Stimulated activated naive CD8-positive, alpha-beta T cell treated with anti-CD3 and anti-CD28 coated beads, Interleukin-15, amount 100 ng/mL, for 72 hours (primary cell): ENCODE measurements at places on chromosomes 16 and 17.
A peak's percentile ranks its signal among the peaks of the same experiment; 100 is the strongest.

- DNase-seq: peak; percentile 46
Measured at GRCh38 chr17:82497483-82498405, 21.8 kb upstream of the FOXK2 start.

GRCh38 chr17:81513753-81514488, 1.3 kb upstream of the ACTG1 start:
- peak; percentile 69 for DNase-seq

DNA sequence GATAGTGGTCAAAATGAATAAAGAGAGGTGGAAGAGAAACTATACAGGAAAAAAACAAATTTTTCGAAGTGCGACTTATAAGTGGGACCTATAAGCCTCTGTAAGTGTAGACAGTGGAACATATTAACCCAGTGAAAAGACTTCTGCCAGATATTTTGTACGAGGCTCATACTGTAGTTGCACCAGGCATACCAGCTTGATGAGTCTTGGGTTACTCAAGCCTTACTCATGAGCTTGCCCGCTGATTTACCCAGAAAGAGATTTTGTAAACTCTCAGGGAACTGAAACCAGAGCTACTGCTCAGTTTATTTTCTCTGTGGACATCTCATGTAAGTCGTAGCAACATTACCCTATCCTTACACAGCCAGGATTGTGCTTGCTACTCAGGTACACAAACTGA, 708.0 kb upstream of the SOX9 start:
- DNase-seq: no peak

GRCh38 chr16:74186561-74186971, 110.0 kb upstream of the PSMD7 start:
- no peak for DNase-seq

GRCh38 chr16:65531475-65531874, 409.6 kb upstream of the CDH11 start:
- no peak for DNase-seq

DNA sequence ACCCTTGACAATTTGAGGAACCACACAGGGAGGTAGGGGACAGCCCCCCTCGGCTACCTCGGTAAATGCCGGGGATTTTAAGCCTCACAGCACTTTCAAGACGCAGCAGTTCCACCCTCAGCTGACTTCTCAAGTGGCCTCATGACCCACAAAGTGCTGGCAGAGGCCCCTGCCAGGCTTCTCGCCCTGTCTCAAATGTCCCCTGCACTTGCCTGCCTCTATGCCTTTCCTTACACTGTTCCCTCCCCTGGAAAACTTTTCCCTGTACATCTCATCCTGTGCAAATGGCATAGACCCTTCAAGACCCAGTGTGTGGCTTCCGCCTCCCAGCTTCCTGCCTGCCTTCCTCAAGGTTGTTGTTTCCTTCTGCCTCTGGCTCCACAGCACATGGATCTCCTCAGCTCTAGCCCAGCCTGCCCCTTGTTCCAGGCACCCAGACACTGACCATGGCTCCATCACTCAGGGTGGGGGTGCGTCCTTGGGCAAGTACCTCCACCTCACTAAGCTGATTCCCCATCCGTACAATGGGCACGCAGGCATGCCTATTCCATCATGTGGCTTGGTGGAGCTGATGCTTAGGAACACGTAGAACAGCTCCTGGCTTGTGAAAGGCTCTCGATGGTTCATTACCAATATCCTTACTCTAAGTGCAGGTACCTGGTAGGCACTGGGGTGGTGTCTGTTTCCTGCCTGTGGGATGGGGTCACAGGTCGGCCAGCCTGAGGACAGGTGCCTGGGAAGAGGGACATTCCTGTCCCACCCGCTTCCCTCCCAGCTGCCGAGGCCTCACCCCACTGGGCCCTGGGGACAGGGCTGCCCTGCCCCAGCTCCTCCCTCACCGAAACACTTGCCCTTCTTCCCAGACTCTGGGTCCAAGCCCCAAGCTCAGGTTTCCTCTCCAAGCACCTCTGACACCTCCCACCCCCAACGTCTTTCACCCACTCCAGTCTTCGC, 24.0 kb downstream of the MMP15 start:
- DNase-seq: no peak

GRCh38 chr17:79609673-79610645, 892 bp downstream of the RBFOX3 start:
- no peak for DNase-seq

GRCh38 chr17:77724876-77725615, 233.5 kb upstream of the TNRC6C start:
- DNase-seq: no peak

DNA sequence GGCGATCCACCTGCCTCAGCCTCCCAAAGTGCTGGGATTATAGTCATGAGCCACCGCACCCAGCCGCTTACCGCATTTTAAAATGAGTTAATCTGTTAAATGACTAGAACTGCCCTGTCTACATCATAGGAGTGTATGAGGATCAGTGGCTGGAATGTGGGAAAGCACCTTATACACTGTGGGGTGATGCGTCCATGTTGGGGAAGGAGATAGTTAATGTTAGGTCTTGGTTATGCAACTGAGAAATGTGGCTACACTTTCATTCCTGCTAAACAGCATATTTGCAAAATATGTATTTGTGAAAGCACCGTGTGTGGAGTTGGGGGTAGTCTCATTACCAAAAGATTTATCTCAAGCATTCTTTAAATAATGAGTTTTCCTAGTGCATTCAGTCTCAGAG, 107.6 kb downstream of the SPACA3 start:
- no peak for DNase-seq

DNA sequence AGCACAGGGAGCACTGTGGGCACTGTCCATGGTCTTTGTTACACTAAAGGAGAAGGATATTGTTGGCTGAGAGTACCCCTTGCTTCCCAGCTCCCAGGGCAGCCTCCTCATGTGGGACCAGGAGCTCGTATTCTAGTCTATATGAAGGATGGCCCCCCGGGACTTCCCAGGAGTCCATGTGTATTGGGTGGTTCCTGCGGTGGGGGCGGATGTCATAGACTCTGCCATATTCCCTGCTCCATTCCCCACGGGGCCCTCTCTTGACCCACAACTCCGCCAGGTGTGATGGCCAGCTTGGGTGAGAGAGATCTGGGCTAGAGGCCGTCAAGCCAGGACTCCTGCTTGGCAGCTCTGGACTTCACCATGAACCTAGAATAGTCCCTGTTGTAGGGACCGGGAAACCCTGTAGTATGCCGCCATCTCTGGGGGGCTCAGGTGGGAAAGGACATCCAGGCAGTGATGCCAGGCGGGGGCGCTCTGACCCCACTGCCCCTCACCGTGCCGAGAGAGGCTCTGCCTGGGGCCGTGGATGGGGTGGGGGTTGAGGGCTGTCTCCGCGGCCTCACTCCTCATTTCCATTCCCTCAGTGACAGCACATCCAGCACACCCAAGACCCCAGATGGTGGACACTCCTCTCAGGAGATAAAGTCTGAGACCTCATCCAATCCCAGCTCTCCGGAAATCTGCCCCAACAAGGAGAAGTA, 37.8 kb downstream of the OR1D5 start:
- no peak for DNase-seq

DNA sequence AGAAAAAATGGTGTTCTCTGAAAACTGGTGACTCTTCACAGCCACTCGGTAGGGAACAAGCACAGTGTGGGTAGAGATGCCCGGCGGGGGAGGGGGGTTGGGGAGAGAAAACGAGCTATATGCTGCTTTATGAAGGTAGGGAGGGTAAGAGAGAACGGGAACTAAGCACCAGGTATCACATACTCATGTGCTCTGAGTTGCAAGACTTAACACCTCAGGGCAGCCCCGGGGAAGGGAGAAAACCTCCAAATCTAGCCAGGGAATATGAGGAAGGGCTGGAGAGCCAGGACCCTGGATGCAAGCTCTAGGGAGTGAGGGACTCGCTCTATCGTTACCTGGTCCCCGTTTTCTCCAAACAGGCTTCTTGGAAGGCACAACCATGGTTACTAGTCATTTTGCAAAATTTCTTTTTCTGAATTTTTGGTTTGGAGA, 35.3 kb downstream of the HIC1 start:
- DNase-seq: no peak

- no peak for DNase-seq
Measured at GRCh38 chr17:6348891-6349290, 86.0 kb downstream of the AIPL1 start.

DNA sequence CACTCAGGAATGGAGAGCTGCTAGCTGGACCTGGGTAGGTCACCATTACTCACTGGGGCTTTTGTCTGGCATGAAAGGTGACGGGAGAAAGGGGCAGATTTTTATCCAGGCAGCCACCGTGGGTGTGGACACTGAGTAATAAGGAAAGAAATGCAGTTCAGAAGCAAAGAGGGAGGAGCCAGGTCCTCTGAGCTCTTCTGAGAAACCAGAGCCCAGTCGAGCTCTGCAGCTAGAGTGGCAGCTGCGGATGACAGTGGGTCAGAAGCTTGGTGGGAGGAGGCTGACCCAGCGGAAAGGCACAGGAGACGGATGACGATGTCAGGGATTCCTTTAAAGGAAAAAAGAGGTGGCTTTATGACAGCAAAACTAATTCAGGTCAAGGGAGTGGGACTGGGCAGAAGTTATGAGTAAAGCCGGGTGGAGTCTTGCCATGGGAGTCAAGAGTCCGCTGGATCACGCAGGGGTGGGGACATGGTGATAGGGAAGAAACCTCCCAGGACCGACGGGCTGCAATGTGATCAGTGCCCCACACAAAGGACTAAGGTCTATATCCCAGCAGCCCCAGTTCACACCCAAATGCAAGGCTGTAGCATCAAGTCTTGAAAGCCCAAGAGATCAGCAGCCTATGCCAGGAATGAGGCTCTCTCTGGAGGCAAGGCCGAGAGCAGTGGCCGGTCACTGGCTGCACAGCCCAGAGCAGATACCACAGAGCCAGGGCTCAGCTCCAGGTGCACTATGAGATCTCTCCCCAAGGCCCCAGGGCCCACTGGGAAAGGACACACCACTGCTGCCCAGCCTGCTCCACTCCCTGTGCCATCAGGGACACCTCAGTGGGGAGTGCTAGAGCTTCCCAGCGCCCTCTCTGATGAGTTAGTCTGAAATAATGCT, 6.3 kb upstream of the MNT start:
- DNase-seq: no peak

DNA sequence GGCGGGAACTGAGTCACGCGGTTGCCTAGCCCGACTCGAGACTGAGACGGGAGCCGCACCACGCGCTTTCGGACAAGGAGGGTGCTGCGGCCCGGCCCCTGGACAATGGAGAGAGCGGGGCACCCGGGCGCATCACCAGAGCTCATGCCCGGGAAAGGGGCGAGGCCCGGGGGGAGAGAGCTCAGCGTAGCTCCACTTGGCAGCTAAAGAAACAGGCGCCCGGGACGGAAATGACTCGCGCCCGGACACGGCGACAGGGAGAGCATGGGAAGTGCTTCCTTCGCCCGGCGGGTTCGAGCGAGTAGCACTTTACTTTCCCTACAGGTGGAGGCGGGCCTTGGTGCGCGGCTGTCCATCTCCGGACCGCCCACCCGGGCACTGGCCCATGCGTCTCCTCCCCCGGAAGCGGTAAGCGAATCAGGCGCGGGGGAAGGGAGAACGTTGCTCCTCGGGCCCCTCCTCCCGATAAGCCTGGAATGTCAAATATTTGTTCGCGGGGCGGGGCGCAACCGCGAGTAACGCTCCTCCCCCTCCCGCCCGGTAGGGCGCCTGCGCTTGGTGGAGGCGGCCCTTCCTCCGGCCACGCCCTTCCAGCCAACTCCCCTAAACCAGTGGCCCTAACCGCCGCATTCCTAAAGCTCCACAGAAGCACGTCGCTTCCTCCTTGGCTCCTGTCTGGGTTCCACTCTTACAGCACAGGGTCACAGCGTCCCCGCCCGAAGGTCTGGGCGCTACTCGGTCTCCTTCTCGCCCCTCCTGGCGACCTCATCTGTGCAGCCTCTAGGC, 1.5 kb upstream of the ESRP2 start:
- DNase-seq: peak; percentile 88

DNA sequence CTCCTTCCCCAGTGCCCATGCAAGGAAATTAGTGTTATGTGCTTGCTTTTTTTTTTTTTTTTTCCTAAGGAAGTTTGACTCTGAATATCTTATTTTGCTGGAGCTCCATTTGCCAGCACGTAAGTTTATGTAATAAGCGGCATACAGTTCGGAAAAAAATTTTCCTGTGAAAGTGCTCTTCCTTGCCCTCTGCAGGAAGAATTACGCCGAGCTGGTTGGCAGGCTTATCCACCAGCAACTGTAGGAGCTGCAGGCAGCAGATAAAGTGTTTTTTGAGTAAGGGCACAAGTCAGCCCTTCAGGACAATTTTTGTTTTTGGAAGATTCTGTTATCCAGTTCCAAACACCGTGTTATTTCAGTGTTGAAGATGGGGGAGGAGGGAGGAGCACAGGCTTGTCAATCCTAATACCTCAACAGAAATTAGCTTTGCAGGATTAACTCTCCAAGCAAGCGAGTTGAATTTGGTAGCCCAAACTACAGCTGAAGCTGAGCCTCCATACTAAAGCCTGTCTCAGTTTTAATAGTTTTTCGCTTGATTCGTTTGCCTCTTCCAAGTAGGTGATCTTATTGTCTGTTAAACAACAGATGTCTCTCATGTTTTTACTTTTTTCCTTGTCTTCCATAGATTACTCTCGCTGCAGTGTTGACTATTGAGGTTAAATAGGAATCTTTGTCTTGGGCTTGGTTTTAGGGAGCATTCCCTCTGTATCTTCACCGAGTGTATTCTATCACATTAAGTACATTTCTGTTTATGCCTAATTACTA, 1.1 kb downstream of the SPECC1 start:
- DNase-seq: no peak

- DNase-seq: no peak
Measured at GRCh38 chr17:66405836-66406677, 103.6 kb downstream of the PRKCA start.

GRCh38 chr17:37280841-37281240, 94.9 kb upstream of the C17orf78 start:
- DNase-seq: no peak

- no peak for DNase-seq
Measured at GRCh38 chr17:81027038-81027437, 7.9 kb upstream of the BAIAP2 start.

- DNase-seq: no peak
Measured at GRCh38 chr16:49312389-49312985, 30.8 kb upstream of the CBLN1 start.

GRCh38 chr17:7383371-7383741, 2.5 kb downstream of the TNK1 start:
- DNase-seq: no peak

- DNase-seq: no peak
Measured at GRCh38 chr17:38329808-38330730, 13.7 kb downstream of the GPR179 start.

DNA sequence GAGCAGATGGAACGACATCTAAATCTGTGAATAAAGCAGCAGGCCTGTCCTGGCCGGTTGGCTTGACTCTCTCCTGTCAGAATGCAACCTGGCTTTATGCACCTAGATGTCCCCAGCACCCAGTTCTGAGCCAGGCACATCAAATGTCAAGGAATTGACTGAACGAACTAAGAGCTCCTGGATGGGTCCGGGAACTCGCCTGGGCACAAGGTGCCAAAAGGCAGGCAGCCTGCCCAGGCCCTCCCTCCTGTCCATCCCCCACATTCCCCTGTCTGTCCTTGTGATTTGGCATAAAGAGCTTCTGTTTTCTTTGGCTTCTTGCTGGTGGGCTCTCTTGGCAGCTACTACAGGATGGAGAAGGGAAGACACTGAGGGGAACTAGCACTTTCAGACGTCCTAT, 4.1 kb upstream of the RSAD1 start:
- DNase-seq: no peak

- DNase-seq: peak; percentile 37
Measured at GRCh38 chr16:11668623-11669379, 546 bp downstream of the SNN start.
